CD4-positive, alpha-beta T cell treated with Interleukin-21 for 1 hour (primary cell): ENCODE measurements at places on chromosomes 2 and 18.

- DNase-seq, result no peak
These were observed 613 bp downstream of the COL5A2 start for GRCh38 chr2:189178726-189179569.

DNA sequence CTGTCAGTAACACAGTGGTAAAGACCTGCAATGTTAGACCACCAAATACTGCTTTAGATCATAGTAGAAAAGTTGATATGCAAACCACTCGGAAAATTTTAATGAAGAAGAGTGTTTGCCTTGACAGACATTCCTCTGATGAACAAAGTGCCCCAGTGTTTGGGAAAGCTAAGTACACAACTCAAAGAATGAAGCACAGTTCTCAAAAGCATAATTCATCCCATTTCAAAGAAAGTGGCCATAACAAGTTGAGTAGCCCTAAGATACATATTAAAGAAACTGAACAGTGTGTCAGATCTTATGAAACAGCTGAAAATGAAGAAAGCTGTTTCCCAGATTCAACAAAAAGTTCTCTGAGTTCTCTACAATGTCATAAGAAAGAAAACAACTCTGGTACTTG is 27.5 kb downstream of the GEN1 start:
- no peak for DNase-seq

DNA sequence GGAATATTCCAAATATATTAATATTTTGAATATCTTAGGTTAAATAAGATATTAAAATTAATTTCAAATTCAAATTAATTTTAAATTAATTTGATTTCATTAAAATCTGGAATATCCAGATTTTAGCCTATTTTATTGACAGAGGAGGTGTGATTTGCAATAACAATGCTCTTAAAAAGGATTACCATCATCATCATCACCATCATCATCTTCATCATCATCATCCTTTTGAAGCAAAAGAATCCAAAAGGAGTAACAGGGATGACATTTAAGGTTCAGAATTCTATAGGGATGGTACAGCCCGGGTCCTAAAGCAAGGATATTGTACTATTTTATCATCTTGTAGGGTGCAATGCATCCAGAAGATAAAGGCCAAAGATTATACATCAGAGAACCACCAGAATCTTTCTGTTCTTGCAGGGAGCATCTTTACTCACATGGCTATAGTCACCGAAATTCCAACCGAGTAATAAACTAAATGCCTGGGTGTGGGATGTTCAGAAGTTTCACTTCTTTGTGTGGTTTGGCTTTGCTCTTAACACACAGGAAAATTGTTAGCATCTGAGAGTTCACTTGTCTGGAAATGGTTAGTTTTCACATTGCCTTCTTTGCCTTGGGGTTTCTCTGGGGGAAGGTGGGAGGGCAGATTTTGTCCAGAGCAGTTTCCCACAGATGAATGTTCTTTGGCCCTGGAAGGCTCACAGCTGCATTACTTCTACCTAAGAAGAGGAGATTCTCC is 99.1 kb upstream of the ITGA6 start:
- DNase-seq, result no peak

DNA sequence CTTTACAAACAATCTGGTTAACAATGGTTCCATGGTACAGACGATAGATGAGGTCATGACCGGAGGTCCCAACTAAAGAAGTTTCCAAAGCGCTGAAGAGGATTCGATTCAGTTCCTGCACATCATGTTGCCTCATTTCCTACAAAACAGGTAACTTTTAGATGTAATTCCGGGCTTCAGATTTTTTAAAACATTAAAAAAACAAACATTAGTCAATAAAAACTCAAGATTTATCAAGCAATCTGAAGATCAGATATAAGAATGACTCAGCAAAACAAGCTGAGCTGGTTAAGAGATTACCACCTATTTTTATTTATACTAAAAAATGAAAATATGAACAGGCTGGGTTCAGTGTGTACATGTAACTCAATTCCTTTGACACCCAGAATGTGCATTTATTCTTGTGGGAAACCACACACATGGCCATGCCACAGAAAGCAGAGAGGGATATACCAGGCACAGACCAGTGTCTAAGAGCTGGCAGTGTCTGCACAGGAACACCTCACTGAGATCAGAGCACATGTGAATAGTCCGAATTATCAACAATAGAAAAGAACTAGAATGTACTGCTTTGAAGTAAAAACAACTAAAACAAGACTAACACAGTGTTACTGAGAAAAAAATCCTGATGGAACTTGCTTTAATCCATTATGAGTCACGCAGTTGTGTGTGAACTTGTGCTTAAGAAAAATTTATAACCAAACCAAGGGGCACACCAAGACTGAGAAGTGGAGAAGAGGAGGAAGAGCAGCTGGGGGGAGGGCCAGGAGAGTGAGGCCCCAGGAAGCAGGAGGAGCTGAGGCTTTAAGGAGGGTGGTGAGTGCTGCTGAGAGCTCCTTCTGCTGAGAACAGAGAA is 9.5 kb downstream of the USP40 start:
- DNase-seq, result no peak

- no peak for DNase-seq
These were observed 41.5 kb downstream of the CHN1 start for GRCh38 chr2:174963437-174964400.
